ENCODE measurements at places on chromosomes 12 and 14.

DNA sequence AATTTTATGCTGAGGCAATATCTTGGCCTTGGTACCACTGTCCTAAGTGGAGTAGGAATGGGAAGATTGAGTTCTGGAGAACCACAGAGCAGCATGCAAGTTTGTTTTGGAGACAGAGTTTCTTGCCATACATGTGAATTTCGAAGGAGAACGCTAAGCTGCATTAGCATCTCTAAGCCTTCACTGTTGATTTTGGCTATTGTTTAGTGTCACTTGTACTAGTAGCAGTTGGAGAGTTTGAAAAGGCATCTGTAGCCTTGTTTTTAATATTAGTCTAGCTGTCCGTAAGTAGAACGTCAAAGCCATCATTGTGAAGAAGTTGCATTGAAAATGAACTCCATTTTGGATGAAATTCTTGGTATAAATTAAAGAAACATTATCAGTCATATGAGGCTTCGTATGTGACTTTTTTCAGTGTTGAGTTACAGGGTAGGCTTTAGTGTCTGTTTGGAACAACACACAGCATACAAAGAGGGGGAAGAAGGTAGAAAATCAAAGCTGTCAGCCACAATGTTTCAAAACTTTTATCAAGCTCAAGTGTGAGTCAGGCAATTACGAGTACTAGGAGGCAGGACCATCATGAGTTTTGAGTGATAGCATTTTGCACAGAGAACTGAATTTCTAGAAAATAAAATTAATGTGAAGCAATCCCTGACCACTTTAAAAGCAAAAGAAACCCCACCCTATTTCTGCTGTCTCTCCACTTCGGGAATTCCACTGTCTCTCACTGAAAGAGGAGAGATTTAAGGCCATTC lies 70.2 kb upstream of the NAV3 start:
- no peak for DNase-seq

DNA sequence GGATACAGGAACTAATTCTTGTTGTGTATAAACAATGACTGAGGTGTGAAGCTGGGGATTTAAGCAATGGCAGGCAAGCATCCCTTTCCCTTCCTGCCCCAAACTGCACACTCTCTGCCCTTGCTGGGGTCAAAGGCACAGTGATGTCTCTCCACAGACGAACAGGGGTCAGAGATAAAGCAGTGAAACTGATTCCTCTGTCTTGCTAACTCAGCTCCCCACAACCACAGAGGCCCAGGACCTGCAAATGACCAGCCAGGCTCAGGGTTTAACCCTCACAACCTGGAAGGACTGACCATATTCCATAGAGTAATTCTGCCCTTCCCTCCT lies 67.2 kb downstream of the CCDC88C start:
- DNase-seq: no peak

- DNase-seq: peak; percentile 38
These were observed 15.4 kb upstream of the ANKLE2 start for GRCh38 chr12:132776816-132777568.

DNA sequence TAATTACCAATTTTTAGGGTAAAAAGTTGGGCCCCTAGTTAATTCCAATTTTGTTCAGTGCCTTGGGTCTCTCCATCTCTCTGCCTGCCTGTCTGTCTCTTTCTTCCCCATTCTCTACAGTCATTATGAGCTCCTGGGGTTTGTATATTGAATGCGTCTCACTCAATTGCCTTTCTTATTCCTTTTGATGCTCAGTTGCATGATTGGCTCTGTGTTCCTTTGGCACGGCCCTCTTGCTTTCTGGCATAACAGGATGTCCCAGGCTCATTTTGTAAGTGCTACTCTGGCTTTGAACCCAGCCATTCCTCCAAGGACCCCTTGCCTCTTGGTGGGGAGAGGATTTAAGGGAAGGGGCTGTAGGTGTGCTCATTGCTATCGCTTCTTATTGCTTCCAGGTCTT lies 35.6 kb downstream of the ZNF664 start:
- DNase-seq: no peak

DNA sequence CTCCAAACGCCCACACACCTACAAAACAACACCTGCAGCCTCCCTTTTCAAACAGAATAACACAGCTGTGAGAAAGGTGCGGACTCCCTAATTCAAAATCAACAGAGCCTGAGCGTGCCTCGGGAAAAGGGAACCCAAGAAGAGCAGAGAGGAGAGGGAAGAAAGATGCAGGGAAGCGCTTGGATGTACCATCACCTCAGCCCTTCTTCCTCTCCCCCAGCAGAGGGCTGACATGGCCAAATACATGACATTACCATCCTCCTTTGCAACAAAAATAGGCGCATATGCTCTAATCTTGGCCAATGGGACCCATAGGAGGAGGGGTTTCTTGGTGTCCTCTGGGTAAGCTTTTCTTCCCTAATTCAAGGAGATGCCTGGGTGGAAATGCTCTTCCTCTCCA lies 78.0 kb downstream of the CPSF2 start:
- no peak for DNase-seq
